ENCODE measurements at places on chromosomes 5 and 9.

DNA sequence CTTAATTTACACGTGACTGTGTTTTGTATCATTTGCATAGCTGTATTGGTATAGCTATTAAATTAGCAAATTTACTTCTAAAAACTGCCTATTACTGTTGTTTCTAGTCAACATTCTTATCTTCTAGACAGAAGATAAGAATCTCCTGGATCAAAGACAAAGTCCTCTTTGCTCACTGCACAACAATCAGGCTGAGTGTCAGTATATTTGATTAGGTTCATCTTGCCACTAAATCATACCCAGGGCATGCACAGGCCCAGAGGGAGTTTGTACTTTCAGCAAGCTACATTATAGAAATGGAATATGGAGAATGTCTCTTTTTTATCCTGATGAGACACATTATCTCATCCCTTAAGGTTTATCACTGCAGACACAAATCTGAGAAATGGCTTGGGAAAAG is 579.1 kb downstream of the SLCO4C1 start:
- no peak for DNase-seq

GRCh38 chr9:99478469-99479027 is 256.5 kb downstream of the SEC61B start:
- DNase-seq: no peak

DNA sequence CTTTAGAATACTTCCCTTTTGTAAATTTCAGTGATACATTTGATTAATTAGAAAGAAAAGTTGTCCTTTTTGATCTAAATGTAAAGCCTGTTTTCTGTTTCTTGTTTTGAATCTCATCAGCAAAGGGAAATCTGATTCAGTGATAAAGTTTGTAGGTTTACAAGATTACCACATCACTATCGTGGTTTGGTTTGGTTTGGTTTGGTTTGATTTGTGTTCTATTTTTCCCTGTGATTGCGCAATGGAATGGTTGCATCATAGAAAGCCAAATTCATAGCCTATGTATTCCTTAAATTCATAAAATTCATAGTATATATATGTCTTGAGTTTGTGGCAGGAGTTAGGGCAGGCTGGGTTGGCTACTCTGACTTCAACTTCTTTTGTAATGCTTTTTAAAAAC is 15.2 kb downstream of the SRFBP1 start:
- DNase-seq: no peak

- no peak for DNase-seq
Measured at GRCh38 chr9:137787381-137787780, 90.2 kb upstream of the CACNA1B start.

- no peak for DNase-seq
Measured at GRCh38 chr5:172189693-172190296, 1.8 kb upstream of the STK10 start.

- no peak for DNase-seq
Measured at GRCh38 chr5:119926301-119926700, 296.9 kb downstream of the FAM170A start.

GRCh38 chr5:139295346-139296057 is 2.0 kb downstream of the MATR3 start:
- DNase-seq: no peak
